ENCODE measurements at places on chromosomes 6 and 20.

- no peak for DNase-seq
Observed at GRCh38 chr6:15572296-15573016, 90.4 kb downstream of the DTNBP1 start.

DNA sequence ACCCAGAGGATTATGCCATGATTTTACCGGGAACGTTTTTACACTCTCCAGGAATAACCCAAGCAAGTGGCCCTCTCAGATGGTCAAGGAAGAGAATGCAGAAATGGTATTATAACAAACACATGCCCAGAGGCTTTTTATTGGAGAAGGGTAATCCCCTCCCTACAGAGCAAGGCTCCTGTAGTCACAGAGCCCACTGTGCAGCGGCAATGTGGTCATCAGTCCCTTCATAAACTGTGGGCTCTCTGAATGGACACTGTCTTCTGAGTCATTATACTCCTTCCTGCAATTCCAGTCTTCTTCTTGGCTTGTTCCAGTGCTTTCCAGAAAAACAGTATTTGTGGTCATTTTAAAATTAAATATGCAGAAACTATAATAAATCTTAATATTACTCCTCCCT, 74.7 kb downstream of the LAMA4 start:
- DNase-seq: no peak

- DNase-seq: no peak
Observed at GRCh38 chr6:62391358-62391757, 105.3 kb upstream of the KHDRBS2 start.

GRCh38 chr20:50237349-50237748, 46.7 kb downstream of the CEBPB start:
- DNase-seq: no peak

DNA sequence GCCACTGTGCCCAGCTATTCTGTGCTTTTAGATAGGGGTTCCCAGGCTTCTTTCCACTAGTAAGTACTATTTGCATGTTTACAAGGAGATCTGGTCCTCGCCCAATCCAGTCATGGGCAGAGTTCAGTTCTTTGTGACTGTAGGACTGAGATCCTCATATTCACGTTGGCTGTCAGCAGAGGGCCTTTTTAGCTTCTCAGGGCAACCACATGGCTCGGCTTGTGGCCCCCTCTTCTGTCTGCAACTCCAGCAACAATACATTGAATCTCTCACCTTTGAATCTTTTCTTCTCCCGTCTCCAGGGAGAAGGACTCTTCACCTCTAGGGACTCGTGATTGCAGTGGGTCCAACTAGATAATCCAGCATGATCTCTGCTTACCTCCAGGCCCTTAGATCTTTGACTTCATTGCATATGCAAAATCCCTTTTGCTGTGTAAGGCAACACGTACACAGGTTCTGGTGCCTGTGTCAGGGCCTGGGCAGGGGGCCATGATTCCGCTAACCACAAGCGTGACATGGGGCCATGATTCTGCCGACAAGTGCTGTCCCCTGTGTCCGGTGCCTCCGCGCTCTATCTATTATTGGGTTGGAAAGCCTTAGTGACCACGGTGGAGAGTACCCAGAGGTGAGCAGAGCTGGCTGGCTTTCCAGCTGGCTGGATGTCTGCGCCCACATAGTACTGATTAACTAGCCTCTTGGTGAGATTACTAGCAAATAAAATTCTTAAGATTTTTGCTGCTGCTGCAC, 5.1 kb downstream of the CCR6 start:
- no peak for DNase-seq

GRCh38 chr20:24691901-24692351, 222.5 kb downstream of the SYNDIG1 start:
- DNase-seq: no peak

GRCh38 chr20:12053353-12053752, 135.7 kb downstream of the BTBD3 start:
- peak; percentile 57 for DNase-seq

- DNase-seq: no peak
Observed at GRCh38 chr6:163719028-163719742, 304.7 kb downstream of the QKI start.

DNA sequence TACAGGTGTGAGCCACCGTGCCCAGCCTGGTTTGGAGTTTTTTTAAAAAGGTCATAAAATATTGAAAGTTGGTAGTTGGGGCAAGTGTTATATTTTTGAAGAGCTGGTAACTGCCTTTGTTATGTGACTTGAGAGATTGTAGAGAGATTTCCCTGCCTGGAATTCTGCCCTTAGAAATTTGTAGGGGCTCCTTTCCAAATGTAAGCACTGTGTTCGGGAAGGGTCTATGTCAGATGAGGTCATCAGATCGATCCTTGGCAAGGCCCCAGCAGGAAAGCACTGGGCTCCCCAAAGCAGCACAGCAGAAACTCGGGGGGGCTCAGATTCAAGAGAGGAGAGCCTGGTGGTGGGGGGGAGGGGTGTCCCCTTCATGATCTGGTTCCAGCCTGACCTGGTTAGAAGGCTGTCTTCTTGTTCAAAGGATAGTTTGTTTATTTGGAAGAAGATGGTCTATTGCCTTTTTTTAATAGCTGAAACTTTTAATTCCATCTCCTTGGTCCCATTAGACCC, 220.2 kb downstream of the UST start:
- DNase-seq: no peak

DNA sequence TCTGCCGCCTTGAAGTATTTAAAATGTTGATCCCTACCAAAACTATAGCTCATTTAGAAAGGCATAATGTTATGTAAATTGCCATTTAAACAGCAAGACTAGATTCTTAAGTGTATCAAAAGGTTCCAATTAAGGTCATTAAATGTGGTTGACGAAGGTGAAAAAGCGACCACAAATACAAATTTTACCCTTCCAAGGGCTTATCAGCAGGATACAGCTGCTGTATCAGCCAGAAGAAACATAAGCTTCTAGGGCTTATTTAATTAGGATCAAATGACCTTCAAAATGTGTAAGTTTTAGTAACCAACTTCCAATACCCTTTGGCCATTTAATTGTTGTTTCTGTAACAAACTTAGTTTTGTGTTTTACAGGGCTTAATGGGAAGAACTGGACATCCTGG, 139.9 kb downstream of the COL9A1 start:
- DNase-seq: no peak

DNA sequence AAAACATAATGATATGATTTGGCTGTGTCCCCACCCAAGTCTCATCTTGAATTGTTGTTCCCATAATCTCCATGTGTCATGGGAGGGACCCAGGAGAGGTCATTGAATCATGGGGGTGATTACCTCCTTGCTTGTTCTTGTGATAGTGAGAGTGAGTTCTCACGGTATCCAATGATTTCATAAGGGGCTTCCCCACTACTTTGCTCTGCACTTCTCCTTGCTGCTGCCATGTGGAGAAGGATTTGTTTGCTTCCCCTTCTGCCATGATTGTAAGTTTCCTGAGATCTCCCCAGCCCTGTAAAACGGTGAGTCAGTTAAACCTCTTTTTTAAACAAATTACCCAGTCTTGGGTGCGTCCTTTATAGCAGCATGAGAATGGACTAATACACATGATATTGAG, 156.8 kb upstream of the PLCB4 start:
- no peak for DNase-seq

GRCh38 chr20:38890497-38890818, 35.8 kb upstream of the FAM83D start:
- DNase-seq: no peak

DNA sequence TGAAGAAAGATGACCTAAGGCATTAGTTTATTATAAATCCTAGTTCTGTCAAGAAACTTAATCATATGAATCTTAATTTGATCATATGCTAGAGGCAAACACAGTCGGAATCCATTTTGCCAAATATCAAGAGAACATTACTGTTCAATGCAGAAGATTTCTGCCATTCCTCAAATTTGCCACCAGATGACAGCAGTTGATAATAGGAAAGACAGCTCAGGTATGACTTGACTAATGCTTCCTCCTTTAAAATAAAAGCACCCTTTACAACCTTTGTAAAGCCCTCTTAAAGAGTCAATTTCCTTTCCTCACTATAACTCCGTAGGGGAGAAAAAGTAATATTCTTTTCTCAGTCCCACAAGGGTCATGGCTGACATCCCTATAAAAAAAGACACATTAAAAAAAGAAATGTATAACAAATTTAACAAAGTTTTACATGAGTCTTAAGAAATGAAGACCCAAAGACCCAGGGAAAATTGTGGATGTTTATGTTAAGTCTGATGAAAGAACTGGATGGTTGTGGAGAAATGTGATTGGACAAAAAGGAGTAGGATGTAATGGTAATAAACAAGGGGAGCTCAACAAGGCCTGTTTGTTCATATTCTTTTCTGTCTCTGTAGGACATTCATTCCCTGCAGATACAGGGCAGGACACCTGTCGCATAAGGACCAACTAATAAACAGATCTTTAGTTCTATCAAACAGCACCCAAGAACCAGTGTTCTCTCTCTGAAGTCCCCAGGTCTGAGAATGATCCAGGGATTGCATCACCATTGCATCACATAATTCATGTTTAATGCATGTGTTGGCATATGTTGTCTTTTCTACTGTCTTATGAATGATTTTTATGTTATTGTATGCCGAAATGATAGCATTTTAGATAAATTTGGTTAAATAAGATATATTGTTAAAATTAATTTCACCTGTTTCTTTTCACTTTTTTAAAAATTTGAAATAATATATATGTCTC, 23.0 kb upstream of the IL17A start:
- DNase-seq: peak; percentile 31

DNA sequence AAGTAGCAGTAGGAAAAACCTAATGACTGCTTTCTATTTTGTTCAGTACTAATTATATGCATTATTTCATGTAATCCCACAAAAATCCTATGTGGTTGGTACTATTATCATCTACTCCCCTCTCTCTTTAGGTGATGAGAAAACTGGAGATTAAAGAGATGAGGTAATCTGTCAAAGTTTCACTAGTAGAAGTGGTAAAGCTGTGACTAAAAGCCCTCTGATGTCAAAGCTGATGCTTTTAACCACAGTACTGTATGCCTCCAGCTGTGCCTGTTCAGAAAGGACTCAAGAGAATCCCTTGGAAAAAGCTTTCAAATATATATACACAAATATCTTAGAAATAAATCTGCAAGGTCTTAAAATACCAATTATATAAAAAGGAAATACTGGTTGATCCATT, 38.0 kb downstream of the PHIP start:
- DNase-seq: no peak
